ENCODE measurements at places on chromosomes 11 and 22.

GRCh38 chr22:30990690-30991089 is 21.6 kb downstream of the TUG1 start:
- no peak for DNase-seq

DNA sequence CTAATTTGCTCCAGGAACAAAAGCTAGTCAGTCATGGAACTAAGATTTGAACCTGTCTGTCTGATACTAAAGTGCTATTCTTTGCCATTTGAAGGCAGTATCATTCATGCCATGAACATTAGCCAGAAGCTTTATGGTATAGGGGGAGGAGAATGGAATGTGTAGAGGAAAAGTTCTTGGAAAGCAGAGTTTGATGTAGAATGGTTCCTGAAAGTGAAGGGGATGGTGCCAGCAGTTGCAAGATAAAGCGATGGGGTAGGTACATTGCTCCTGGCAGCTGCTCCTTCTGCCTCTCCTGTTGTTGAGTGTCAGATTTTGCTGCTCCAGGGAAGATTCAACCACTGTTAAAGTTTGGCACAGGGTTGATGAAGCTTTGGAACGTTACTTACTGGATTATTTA is 53.4 kb downstream of the ARHGAP42 start:
- DNase-seq = no peak

- DNase-seq = no peak
Measured at GRCh38 chr11:36360826-36361415, 64.8 kb downstream of the PRR5L start.

GRCh38 chr11:61147791-61148620 is 13.2 kb downstream of the VPS37C start:
- no peak for DNase-seq

DNA sequence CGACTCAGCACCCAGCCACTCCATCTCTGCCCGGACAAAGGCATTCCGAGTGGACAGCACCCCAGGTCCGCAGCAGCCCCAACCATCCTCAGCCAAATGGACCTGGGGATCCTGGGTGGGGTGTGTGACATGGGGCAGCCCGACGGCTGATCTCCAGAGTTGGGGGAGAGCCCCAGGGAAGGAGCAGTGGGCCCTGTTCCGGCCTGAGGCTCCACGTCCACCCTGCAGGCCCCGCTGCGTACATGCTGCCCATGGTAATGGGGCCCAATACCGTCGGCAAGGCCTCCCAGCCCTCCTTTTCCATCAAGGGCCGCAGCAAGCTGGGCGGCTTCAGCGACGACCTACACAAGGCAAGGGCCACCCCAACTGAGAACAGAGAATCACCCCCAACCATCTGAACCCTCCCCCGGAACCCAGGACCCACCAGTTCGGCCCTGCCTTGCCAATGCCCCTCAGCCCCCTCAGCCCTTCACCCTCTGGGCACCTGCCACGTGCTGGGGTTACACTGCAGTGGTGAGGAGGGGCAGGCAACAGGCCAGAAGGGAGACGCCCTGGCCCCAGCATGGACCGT is 5.4 kb downstream of the SCGB1C1 start:
- DNase-seq = no peak

DNA sequence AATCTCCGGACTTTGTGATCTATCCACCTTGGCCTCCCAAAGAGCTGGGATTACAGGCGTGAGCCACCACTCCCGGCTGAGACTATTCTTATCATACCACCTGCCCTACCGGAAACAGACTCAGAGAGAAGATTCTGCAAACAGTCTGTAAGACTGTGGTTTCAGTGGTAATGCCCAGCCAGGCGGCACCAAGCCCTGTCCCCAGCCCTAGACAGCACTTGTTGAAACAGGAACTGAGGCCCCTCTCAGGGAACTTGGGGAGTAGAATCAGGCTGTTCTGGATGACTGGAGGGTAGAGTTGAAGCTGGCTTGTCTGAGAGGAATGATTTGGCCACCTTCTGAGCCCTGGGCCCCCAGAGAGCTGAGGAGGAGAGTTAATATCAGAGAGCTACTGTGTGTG is 1.3 kb upstream of the INSC start:
- no peak for DNase-seq
